ENCODE measurements at places on chromosomes 6 and 20.

DNA sequence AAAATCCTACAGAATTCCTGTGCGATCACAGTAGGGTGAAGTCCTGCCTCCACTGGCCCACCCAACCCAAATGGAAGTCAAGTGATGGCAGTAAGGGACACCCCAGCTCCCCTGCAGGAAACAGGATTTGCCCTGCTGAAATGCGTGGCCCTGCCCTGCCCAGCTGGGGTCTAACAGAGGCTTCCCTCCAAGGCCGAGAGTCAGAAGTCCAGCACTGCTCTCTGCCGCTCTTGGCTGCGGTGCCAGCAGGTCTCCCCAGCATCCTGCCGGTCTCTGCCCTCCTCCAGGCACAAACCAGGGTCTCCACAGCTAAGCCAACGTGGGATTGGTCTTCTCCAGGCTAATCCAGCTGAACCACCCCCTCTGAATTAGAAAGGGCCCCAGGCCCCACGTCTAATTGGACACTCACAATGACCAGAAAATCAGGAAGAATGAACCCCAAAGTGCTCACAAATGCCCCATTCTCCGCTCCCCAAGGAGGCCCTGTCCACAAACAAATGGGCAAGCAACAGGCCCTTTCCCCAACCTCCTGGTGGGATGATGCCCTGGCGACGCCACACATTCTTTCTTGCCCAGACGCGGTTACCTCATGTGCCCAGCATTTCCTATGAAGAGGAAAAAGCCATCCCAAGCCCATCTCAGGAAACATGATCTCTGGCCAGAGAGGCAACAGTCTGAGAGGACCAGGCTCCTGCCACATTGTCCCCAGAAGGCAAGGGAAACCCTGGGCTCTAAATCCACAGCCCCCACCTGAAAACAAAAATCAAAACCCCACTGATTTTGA is 117.2 kb downstream of the BANF2 start:
- no peak for DNase-seq

DNA sequence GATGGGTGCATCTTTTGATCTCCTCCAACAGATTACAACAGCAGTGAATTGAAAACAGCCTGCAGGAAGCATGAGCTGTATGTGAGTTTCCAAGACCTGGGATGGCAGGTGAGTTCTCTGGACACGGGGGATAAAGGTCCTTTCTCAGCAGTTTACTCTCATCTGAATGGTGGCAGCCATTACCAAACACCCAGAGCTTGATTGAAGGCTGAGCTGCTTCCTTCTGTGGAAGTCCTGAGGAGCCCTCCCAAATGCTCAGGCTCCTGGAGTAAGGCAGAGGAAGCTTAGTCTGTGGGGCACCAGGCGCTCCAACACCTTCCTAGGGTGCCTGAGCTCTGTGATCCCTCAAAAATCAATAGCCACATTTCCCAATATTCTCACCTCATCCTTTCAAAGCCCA is 31.5 kb downstream of the TXNDC5 start:
- DNase-seq: no peak

GRCh38 chr6:143097224-143097795 is 36.6 kb downstream of the AIG1 start:
- no peak for DNase-seq

- no peak for DNase-seq
These were observed 147.4 kb upstream of the PRND start for GRCh38 chr20:4574356-4574690.

DNA sequence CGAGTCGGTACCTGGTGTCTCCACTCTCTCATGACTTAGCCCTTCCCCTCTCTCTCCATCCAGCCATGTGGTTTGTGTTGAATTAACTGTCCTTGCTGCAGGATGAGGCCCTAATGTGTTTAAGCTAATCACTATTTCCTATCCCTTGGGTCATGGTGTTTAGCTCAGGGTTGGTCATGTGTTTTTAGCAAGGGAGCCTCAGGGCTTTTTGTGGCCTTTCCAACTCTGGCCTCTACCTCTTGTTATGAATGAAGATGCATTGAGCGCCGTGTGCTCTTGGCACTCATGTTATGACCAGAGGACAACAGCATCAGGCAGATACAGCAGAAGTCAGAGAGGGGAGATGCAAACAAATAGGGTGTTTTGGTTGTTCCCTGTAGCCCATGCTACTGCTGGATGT is 674.2 kb upstream of the FLRT3 start:
- no peak for DNase-seq

DNA sequence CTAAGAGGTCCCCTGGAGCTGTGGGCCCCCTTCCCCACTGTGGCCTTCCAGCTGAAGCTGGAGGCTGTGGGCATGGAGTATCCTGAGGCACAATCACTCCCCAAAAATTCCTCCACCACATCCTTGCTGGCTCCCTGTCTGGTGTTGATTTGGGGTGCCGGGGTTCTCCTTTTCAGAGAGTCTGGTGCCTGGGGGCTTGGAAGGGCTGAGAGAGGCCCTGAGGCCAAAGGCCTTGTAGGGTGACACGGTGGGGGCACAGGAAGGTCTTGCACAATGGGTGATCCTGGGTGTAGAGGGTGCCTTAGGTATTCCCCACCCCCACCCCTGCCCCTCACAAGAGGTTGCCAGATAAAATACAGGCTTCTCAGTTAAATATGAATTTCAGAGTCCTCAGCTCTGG is 33.2 kb upstream of the VEGFA start:
- DNase-seq: no peak

GRCh38 chr6:72560721-72561593 is 60.9 kb upstream of the KCNQ5 start:
- no peak for DNase-seq

GRCh38 chr20:19381947-19382346 is 169.5 kb downstream of the SLC24A3 start:
- DNase-seq: no peak

DNA sequence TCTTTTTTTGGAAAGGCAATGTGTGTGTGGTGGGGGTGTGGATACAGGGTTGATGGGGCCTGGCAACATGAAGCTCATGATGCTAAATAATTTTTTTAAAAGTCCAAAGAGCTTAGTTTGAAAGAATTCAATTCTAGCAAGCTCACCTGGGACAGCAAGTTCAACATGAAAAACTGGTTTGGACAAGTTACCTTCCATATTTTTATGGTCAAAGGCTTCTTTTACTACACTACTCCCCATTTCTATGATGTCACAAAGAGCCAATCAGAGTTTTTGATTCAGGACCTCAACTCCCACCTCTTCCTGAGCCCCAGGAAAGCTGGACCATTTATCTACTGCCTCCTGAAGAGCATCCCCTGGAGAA is 66.1 kb upstream of the CTNNBL1 start:
- DNase-seq: no peak

DNA sequence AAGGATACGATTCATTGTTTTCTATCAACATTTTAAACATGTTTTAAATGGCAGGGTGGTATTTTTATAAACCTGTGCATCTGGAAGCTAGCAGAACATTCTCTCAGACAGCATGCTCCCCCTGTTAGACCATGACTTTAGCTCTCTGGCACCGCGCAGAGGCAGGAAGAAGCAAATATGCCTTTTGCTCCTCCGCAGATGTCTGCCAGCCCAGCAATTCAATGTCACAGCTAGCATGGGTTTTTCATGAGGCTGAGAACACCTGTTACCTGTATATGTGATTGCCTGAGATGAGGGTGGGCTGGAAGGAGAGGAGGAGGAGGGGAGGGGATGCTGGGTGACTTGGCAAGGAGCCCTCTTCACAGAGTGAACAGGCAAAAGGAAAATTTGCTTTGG is 6.7 kb downstream of the MTCH1 start:
- no peak for DNase-seq

DNA sequence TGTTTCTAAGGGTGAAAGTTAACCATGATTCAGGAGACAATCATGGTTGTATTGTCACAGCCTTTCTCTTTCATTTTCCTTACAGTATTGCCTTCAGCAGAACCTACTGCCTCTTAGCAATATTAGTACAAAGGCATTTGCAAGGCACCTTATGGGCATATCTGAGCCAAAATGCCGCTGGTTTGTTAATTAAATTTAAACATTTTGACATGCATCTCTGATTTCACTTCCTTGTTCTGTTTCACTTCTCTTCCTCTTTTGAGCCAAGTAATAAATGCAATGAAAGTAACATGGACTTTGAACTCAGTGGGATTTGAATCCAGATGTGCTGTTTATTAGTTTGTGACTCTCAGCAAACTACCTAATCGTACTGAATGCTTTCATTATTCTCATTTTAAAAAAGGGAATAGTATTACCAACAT is 467.4 kb upstream of the CITED2 start:
- no peak for DNase-seq

- DNase-seq: no peak
These were observed 1.7 kb upstream of the EIF6 start for GRCh38 chr20:35286077-35286898.

DNA sequence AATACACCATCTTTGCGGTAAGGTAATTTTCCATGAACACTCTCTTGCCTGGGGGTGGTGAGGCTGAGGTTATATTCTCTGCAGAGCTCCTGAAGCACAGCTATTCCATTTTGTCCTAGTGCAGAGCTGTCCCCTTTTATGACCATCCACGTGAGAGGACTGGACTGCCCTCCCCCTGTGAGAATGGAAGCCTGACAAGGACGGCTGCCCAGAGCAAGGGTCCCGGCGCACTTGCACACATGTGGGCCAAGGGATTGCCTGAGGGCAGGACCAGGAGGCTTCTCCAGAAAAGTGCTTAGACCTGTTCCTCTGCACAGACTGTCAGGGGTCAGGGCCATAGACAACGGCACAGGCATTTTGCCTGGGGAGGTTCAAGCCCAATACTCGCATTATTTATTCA is 48.2 kb downstream of the SLC22A23 start:
- no peak for DNase-seq

- DNase-seq: no peak
These were observed 10.6 kb downstream of the SFT2D1 start for GRCh38 chr6:166331503-166332415.

DNA sequence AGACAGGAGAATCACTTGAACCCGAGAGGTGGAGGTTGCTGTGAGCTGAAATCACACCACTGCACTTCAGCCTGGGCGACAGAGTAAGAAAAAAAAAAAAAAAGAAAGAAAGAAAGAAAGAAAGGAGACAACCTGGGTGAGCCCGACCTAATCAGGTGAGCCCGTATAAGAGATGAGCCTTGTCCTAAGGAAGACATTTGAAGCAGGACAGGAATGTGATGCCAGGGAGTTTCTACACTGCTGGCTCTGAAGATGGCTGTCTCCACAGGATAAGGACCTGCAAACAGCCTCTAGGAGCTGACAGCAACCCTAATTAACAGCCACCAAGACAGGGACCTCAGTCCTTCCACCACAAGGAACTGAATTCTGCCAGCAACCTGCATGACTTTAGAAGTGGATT is 41.9 kb downstream of the NHLRC1 start:
- DNase-seq: no peak

DNA sequence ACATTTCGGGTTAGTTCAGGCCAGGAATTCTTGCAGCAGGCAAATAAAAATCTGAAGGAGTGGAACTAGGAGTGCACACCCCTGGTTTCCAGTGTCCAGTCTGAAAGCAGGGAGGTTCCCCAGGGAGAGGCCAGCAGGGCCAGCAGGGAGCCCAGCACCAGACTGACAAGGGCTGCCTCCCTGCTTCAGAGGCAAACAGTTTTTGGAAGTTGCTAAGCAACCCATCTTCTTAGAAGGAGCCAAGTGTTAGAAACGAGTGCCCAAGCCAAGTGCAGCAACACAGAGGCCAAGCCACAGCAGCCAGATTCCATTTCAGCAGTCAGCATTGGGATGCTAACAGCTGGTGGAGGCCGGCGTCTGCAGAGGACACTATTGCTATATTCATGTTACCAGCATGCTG is 179.1 kb downstream of the SYNDIG1 start:
- peak; percentile 65 for DNase-seq

DNA sequence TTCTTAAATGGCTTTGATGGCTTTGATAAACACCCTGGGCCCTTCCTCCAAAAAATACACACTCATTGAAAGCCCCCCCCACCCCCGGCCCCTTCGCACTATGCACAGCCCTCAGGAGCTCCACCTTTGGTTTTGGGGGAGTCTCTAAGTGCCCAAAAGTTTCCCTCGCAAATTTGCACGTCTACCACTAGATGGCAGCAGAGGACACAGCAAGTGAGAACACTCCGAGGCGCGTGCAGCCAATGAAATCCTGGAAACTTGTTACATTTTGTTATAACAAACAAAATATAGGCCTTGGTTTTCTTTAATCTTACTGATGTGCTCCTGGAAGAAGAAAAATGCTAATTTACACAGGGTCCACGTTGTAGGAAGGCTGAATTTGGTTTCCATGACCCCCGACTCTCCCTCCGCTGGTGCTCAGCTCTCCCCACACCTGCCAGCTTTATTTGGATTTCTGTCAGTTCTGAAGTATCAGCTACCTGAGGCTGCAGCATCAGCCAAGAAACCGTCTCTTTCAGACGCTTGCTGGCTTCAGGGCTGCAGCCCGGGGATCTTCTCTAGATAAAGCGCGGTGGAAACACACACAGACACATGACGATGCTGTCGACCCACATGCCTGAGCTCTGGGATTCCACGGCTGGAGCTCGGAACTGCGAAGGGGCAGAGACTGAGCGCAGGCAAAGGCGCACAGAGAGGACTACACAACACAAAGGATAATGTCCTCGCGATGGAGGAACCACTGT is 148.3 kb upstream of the RPS6KA2 start:
- peak; percentile 7 for DNase-seq

GRCh38 chr6:150185732-150186117 is 42.9 kb downstream of the PPP1R14C start:
- DNase-seq: no peak

- no peak for DNase-seq
These were observed 139.7 kb upstream of the FLRT3 start for GRCh38 chr20:14477125-14477524.

DNA sequence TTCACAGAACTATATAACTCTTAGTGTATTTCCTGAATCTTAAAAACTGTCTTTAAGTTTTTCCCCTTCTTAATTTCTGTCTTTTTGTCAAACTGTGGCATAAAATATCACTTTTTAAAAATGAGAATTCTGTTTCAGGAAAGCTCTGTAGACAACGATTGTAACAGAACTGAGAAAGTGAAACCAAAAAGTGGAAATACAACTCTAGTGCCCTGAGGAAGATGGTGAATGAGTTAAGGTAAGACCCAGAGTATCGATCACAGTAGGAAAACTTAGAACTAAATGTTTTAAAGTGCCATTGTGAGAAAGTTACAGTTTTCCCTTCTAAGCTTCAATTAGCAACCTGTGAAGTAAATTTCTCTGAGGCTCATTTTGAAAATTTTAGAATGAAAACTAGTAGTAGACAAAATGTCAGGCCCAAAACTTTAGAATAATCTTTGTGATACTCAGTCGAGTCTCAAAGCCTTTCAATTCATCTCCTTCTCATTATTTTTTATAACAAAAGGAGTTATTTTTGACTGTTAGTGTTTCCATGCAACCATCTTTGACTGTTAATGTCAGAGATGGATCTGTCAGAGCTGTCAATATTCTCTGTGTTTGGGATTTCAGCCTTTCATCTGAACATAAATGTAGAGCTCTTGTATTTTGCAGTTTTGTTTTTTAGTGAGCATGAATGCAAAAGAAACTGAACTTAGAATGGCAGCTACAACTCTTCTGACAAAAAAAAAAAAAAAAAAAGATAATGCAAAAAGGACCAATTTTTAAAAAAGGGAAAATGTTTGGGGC is 19.0 kb upstream of the TRDN start:
- no peak for DNase-seq
